ENCODE measurements at places on chromosomes 6 and 20.

- no peak for DNase-seq
Measured at GRCh38 chr20:53250456-53250855, 278.3 kb downstream of the TSHZ2 start.

GRCh38 chr6:102581378-102582124, 1188.0 kb downstream of the GRIK2 start:
- DNase-seq: no peak

DNA sequence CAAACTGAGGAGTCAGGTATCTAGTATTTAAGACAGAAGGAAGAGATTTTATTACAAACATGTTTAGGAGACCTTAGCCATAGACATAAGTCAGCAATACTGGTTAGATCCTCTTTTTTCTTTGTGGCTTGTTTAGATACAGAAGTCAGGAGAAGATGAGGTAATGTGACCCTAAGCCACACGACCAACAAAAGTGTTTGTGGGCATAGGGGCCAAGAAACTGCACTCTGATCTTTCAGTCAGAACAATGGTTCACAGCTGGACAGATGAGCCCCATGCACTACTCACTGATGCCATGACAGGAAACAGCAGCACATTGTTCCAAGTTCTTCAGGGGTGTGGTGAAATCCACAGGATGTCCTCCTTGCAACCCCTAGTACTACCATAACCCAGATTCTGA, 238.5 kb upstream of the RAB32 start:
- no peak for DNase-seq

DNA sequence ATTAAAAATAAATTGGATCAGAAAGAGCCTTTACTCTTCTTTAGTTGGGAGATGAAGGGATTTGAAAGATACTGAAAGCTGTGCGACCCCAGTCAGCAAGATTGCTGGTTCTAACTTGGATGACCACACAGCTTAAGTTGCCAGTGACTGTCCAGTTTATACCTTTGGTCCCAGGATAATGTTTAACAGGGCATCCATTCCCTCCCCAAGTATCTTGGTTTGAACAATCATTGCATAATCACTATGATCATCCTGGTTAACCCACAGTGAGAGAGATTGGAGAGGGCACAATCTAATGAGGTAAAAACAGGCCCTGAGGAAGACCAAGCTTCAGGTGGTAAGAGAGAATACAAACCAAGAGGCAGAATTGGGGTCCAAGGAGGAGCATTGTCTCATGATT, 798.3 kb downstream of the MAFB start:
- DNase-seq: no peak

GRCh38 chr6:51542475-51542874, 544.9 kb downstream of the PKHD1 start:
- no peak for DNase-seq

DNA sequence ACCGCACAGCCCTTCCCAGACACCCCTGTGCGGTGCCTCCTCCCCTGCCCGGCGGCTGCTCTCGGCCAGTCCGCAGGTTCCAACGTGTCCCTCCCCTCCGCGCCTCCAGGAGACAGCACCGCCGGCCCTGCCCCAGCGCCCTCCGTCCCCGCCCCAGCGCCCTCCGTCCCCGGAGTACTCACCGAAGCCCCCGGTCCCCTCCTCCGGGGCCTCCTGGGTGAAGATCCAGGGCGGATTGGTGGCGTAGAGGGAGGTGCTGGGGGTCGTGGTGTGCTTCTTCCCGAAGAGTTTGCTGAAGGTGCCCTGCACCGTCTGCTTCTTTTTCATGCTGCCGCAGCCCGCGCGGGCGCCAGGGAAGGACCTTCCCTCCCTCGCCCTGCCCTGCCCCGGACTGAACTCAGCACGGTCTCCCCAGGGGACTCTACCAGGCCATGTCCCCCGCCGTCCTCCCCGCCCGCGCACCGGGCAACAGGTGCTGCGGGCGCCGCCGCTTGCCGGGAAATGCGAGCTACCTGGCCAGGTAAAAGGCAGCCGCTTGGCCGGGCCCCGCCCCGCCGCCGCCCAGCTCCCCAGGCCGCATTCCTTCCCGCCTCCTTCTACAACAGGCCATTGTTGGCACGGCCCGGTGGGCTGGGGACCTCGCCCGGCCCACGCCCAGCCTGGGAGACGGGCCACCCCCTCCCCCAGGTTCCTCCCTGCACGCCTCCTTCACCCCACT, at the start of gene C6orf132:
TSS of gene C6orf132 (minus strand) at position 503 of the 718 bp plus-strand sequence. CDS start at position 327, 176 bp downstream.
- peak; percentile 95 for DNase-seq

- DNase-seq: no peak
Measured at GRCh38 chr6:160227038-160227768, 31.4 kb downstream of the SLC22A2 start.

DNA sequence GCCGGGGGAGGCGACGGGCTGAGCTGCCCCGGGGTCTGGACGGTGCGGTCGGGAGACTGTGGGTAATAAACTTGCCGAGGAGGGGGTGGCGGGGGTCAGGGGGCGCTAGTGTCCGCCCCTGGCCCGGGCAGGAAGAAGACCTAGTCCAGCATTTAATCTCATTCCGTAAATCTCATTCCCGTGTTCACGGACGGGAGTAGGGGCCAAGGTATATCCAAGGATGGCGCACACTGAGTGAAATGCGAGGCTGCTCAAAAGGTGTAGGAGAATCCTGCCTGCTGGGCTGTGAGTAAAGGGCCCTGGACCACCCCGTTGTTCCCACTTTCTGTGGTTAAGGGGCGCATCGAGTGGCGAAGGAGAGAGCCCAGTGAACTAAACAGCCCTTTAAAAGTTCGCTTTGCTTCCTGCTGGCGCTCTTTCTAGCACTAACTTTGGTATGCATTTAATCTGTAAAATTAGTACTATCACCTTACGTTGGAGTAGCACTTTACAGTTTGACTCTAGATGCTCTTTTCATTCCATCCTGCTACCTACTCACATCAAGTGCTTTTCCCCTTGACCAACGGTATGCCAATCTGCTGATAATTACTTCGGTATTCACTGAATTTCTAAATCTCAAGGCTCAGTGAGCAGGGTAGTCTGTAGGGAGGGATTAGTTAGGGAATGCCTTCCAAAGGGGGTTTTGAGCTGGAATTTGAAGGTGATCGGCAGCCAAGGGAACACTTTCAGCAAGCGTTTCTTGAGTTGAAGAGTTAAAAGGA, 730 bp downstream of the PARD6B start:
- DNase-seq: peak; percentile 61

GRCh38 chr6:128558924-128559323, 38.5 kb upstream of the PTPRK start:
- no peak for DNase-seq
